ENCODE measurements at places on chromosomes 1 and 21. TPM values are rescaled to one million over a fixed set of nuclear protein-coding genes. Genes with fewer than 3 reads are reported as not detected.
A peak's percentile ranks its signal among the peaks of the same experiment; 100 is the strongest.

Gene DNMT3L
- not detected for polyA plus RNA-seq

Gene UQCRH
- polyA plus RNA-seq = 322 TPM

Gene TMEM240
- polyA plus RNA-seq = not detected

DNA sequence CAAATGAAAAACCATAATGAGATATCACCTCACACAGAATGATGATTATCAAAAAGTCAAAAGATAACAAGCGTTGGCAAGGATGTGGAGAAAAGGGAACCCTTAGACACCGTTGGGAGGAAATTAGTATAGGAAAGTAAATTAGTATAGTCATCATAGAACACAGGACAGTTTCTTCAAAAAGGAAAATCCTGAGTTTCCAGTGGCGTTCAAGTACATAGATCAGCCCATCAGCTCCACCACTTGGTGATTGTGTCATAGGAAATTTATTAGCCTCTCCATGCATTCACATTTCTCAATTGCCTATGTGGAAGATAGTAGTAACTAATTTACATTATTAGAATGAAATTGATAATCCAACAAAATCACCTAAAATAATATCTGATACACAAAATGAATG, 20.8 kb upstream of the GBP2 start:
- H3K4me3 ChIP-seq = no peak overlapping the region
- no peaks in the 10 kb centered on the region for H3K4me1 ChIP-seq
- H3K27ac ChIP-seq = peak overlapping the region; percentile 8
- no peak for DNase-seq
- H3K36me3 ChIP-seq = no peaks in the 10 kb centered on the region

GRCh38 chr1:64234714-64235113, 31.3 kb downstream of the UBE2U start:
- no peak overlapping the region for H3K4me3 ChIP-seq
- H3K36me3 ChIP-seq = no peaks in the 10 kb centered on the region
- no peak for DNase-seq
- H3K27me3 ChIP-seq = peaks cover 15% of the 10 kb centered on the region
- no peaks in the 10 kb centered on the region for H3K4me1 ChIP-seq

GRCh38 chr1:24070821-24071393, 41.0 kb downstream of the MYOM3 start:
- H3K4me1 ChIP-seq = no peaks in the 10 kb centered on the region
- peak; percentile 60 for DNase-seq
- no peaks in the 10 kb centered on the region for H3K27me3 ChIP-seq
- no peak overlapping the region for H3K27ac ChIP-seq

- no peak overlapping the region for H3K4me3 ChIP-seq
- H3K4me1 ChIP-seq = no peaks in the 10 kb centered on the region
- DNase-seq = no peak
- peaks cover 40% of the 10 kb centered on the region for H3K27me3 ChIP-seq
- H3K36me3 ChIP-seq = no peaks in the 10 kb centered on the region
These were observed 369.1 kb downstream of the SIPA1L2 start for GRCh38 chr1:232260861-232261260.

DNA sequence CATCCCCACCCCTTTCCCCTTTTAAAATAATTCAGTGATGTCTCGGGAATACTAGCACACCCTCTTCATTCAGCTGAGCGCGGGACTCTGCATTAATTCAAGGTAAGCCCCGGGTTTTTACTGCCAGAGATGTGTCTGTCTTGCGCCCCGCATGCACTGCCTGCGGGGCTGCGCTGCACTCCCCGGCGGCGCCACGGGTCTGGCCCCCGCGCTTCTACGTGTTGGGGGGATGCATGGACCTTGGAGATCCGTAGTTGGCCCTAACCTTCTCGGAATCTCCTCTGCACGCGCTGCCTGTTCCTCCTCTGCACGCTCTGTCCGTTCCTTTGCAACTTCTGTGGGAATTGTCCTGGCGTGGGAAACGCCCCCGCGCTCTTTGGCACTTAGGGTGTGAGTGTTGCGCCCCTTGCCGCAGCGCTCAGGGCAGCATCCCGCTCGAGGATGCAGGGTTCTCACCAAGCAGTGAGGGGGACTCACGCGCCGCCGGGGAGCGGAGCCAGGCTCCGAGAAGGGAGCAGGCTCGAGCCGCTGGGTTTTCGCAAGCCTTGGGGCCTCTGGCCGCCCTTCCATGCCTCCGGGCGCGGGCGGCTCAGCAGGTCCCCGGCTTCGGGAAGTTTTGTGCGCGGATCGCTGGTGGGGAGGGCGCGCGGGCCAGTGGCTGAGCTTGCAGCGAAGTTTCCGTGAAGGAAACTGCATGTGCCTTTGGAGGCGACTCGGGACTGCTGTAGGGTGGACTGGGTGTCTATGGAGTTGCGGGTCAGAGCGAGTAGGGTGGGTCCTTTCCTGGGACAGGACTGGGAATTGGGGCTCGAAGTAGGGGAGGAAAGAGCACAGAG, 165.1 kb upstream of the CACNA1E start:
- no peaks in the 10 kb centered on the region for H3K4me1 ChIP-seq
- no peaks in the 10 kb centered on the region for H3K36me3 ChIP-seq
- DNase-seq = no peak
- H3K4me3 ChIP-seq = no peak overlapping the region
- H3K27ac ChIP-seq = no peak overlapping the region

Measured in naive B cell (primary cell).